ENCODE measurements at places on chromosomes 3 and 15.
A peak's percentile ranks its signal among the peaks of the same experiment; 100 is the strongest.

DNA sequence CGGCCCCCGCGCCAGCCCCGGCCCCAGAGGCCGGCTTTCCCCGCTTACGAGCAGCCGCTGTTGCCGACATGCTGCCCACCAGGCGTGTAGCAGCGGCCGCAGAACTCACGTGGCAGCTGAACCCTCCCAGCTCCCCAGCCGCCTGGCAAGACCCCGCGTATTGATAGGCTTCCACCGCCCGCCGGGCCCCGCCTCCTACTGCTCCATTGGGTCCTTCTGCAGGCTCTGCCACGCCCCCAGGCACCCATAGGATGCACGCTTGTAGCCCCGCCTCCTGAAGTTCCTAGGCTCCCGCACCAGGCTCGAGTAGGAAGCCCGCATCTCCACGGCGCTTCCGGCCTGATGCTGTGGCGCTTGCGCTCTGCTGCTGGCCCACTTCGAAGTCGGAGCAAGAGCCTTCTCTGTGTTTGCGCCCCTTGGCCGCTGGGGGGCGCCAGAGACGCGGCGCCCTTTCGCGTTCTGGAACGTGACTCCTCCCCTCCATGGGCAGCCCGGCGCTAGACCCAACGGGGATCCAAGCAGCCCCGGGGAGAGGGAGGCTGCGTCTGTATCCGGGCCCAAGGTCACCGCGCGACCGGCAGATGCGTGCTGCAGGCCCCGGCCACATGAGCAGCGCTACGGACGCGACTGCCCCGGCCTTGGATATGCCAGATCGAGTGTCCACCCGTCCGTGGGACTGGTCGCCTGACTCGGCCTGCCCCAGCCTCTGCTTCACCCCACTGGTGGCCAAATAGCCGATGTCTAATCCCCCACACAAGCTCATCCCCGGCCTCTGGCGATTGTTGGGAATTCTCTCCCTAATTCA, at the start of the genes PARP3 and RRP9:
PARP3 (plus strand) TSS at position 566 of the 805 bp plus-strand sequence. CDS start 993 bp downstream, outside the sequence.
RRP9 (minus strand) TSS at position 107 of the 805 bp plus-strand sequence; CDS start at position 70, 37 bp downstream.
- peak; percentile 99 for DNase-seq

DNA sequence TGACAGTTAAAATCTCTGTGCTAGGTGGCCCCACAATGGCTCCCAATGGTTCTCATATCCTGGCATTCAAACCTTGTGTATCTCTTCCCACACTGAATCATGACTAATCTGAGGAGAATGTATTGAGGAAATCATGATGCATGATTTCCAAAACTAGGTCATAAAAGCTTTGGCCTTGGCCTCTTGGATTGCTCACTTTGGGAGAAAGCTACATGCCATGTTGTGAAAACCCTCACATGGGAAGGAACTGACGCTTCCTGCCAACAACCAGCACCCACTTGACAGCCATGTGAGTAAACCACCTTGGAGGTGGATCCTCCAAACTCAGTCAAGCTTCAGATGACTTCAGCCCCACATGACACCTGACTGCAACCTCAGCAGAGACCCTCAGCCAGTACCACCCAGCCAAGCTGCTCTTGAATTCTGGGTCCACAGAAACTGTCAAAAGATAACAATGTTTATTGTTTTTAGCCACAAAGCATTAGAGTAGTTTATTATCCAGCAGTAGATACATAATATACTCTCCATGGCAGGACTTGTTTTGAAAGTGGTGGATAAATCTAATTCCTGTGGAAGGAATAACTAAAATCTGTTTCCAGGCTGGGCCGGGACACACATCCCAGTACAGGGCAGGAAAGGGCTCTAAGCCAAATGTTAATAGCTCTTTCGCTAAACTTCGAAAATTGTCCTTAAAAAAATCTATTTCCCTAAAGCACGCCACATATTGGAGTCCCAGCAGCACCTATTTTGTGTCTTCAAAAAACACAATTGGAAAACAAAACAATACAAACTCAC, 1.0 kb upstream of the ZNF620 start:
- DNase-seq, result no peak

DNA sequence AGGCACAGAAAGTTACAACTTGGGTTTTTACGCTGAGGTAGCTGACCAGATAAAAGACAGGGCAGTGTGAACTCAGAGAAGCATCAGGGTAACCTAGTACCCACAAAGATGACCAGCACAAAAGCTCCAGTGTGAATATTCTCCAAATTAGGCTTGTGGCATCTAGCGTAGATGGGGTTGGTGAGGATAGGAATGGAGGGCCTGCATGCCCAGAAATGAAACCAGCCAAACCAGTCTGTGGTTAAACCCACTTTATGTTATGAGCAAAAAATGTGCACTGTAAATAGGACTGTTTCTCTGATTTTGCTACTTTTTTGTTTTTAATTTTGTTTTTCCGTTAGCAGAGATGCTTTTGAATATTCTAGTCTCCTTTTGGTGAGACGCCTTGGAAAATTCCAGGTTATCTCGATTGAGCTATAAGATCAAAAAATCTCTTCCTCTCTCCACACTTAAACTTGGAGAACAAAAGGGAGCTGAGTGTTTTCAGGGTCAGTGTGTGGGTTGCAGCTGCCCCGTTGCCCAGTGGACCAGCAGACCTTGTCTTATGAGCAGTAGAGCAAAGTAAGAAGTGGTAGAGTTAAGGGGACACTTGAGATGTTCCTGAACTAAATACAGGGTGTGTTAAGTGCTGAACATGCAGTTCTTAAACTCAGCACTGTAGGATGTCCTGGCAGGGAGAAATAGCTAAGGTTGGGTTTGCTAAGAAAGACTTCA, 132.9 kb downstream of the C3orf38 start:
- DNase-seq, result no peak

DNA sequence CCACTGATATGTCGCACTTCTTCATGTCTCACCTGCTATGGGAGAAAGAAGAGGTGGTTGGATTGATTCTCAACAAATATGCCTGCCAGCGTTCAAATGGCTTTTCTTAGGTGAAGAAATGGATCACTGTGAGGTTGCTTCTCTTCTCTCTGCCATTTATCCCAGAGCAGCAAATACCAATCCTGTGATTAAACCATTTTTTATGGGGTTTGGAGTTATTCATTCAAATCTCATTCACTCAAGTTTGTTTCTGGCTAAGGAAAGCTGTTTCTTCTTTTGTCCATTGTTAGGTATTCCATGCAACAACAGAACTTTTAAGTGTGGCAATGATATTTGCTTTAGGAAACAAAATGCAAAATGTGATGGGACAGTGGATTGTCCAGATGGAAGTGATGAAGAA, 12.2 kb upstream of the C3orf52 start:
- no peak for DNase-seq

DNA sequence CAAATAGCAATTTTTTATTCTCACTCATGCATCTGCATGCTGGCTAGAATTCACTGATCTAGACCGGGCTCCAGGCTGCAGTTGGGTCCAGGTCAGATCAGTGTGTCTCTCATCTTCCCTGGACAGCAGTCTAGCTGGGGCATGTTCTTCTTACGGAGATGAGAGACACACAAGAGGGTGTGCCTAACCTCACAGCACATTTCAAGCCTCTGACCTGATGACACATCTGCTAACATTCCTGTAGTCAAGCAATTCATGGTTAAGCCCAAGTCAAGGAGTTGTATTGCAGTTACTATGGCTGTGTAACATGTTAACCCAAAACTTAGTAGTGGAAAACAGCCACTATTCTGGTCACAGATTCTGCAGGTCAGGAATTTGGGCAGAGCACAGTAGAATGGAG, 13.1 kb downstream of the BSN start:
- DNase-seq, result no peak

DNA sequence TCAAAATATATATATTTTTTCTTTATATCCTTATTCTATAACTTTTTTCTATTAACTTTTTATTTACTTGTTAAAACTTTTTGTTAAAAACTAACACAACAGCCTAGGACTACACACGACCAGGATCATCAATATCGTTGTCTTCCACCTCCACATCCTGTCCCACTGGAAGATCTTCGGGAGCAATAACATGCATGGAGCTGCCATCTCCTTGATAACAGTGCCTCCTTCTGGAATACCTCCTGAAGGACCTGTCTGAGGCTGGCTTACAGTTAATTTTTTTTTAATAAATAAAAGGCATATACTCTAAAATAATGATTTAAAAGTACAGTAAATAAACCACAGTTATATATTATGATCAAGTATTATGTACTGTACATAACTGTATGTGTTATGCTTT, 58.9 kb downstream of the SFMBT1 start:
- no peak for DNase-seq

DNA sequence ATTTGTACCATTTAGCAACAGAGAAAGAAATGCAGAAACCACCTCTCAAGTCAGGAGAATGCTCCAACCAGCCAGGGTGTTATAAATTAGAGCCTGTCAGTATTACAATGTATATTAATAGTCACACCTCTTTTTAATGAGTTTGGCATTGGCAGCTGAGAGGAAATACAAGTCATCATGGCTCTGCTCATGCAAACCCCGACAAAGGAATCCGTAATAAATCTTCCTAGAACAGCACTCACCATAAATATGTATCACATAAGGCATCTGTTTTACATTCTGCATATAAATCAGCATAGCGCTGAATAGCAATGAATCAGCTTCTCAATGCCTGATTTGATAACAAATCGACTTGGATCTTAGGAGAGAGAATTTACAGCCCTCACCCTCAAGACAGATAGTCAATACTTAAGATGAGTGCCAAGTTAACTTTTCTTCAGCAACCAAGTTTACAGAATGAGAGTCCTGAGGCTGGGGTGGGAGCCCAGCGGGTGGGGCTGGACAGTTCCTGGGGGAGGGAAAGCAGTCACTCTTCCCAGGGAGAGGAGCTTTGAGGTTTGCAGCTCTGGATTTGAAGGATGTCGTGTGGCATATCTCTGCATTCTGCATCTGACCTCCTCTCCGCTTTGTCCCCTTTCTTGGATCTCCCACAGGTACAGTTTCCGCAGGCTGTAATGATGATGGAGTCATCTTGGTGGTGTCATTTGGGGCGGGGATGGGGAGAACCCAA, 1034.4 kb upstream of the NR2F2 start:
- no peak for DNase-seq

- DNase-seq, result no peak
Observed at GRCh38 chr3:7630925-7631324, 770.0 kb downstream of the GRM7 start.

- DNase-seq, result no peak
Observed at GRCh38 chr3:50320853-50321335, 1.7 kb downstream of the HYAL2 start.

GRCh38 chr3:31918179-31919150, 62.6 kb downstream of the OSBPL10 start:
- no peak for DNase-seq

- no peak for DNase-seq
Observed at GRCh38 chr3:32276279-32276841, 37.9 kb downstream of the CMTM8 start.

GRCh38 chr15:81254277-81254915, 57.7 kb downstream of the IL16 start:
- no peak for DNase-seq

DNA sequence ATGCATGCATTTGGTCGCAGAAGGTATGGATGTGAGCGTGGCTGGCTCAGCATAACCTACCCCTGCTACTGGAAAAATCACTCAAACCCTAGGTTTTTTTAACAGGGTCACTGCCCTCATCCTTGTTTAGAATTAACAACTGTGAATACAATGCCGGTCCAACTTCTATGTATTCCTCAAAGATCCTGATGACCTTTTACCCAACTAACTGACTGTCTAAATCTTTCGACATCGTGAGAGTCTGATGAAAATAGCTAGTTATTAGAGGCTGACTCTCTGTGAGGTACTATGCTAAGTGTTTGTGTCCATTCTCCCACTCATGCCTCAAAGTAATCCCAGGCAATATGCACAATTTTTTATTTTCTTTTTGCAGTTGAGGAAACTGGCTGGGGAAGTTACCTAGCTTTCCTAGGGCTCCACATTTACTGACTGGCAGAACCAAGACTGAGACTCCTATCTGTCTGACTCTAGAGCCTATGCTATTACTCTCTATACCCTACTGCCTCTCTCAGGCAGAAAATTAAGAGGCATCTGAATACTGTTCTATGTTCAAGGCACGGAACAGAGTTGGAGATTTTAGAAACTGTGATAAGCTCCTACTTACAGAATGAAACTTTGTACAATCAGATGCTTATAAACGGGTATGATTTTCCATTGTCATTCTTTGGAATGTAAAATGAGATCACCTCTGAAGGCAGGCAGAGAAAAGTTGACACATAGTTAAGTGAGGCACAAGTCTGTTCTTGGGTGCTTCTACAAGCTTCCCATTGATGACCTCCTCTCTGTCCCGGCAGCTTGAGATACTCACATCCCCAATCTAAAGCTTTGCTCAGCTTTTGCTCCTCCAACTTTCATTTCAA, 56.4 kb downstream of the FILIP1L start:
- DNase-seq, result no peak

DNA sequence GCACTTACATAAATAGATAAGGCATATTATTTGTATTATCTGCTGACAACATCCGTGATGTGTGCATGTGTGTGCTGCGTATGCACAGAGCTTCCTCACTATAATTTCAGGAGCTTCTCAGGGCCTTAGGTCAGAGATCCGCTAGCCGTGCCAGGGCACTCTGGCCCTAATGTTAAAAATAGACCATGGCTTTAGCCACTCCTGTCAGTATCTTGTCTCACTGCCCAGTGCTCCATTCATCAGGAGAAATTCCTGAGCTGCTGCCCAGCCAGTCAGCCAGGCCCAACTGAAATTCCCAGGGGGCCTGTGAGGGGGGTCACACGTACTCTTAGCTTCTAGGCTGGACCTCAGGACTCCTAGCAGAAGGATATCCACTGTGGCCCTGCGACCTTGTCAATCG, 70.0 kb upstream of the ABHD2 start:
- no peak for DNase-seq

GRCh38 chr3:24472358-24472757, 22.3 kb downstream of the THRB start:
- no peak for DNase-seq
